ENCODE measurements at places on chromosomes 1 and 21.
A peak's percentile ranks its signal among the peaks of the same experiment; 100 is the strongest.

DNA sequence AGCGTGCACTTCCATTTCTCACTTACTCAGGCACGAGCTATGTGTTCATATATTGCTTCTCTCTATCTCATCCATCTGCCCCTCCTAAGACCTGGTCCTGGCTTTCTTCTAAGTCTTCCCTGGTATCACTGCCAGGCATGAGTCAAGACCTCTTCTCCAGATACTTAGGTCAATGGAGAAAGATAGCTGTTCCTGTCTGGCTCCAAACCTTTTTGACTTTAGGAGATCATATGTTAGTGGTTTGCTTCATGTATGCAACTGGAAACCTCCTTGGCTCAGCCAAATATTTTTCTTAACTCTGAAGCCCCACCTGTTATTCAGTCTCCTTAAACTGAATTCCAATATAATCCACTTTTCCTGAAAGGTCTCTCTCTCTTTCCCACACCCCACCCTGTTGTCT, 211.6 kb upstream of the PTBP2 start:
- no peak for DNase-seq

GRCh38 chr1:23200883-23201282, 16.4 kb downstream of the HTR1D start:
- DNase-seq = no peak

DNA sequence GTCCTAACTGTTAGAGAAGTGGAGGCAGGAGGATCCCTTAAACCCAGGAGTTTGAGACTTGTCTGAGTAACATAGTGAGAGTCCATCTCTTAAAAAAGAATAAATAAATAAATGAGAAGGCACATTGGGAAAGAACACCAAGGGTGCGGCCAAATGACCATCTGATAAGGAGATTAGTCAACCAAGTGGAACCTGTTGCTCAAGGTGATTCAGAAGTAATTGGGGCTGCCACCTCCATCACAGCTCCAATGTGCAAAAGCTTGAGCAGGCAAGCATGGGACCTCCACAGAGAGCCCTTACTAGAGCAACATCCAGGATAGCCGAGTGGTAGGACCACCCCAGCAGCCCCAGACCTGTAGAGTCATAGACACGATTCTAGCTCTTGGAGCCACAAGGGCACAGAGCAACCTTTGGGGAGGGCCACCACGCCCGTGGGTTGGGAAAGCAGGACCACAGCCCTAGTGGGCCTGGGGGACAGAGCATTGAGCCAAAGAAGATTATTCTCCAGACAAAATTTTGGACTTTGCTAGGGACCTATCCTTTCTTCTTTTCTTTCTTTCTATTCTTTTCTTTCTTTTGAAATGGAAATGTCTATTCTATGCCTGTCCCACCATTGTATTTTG, 40.9 kb downstream of the KCNK1 start:
- peak; percentile 73 for DNase-seq

GRCh38 chr1:212234431-212235395, 50.5 kb upstream of the PPP2R5A start:
- peak; percentile 98 for DNase-seq

- no peak for DNase-seq
These were observed 80.4 kb downstream of the SIK1 start for GRCh38 chr21:43346551-43346950.

All from A172 (cell line).